ENCODE measurements at places on chromosomes 5 and 9.

- no peak for DNase-seq
Measured at GRCh38 chr5:29304545-29304944, 1888.9 kb upstream of the CDH6 start.

DNA sequence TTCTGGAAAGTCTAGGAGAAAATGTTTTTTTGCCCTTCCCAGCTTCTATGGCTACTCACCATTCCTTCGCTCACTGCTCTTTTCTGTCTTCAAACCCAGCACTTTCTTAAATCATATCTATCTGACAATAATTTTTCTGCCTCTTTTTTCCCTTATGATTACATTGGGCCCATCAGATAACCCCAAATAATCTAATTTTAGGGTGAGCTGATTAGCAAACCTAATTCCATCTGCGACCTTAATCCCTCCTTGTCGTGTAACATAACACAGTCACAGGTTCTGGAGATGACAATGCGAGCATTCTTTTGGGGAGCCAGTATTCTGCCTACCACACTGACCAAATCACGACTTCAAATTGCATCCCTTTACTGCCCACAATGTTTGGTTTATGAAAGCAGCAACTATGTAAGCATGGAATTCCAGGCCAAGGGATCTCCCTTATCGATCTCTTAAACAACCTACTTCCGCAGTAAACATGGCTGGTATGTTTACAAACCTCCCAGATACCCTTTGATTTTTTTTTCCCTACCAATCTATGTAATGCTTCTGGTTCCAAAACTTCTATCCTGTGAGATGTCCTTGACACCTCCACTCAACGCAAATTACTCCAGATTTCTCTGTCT lies 2122.2 kb downstream of the MAT2B start:
- no peak for DNase-seq

GRCh38 chr9:98488571-98489312 lies 220.0 kb downstream of the GABBR2 start:
- DNase-seq = no peak

DNA sequence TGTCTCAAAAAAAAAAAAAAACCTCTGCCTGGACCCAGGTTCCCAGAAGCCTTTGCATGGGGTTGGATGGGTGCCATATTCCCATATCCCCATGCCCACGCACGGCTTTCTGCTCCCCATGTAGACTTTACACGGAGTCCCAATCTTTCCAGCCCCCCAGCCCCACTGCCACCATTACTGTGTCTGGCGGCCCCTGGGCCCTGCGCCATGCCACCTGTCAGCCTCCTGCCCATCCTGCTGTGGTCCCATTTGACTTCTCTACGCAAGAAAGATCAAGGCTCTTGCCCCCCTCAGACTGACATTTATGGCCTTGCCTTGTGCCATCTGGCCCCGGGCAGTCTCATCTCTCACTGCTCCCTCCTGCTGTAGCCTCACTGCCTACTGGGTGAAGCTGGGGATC lies 6.5 kb upstream of the AK1 start:
- DNase-seq = no peak

DNA sequence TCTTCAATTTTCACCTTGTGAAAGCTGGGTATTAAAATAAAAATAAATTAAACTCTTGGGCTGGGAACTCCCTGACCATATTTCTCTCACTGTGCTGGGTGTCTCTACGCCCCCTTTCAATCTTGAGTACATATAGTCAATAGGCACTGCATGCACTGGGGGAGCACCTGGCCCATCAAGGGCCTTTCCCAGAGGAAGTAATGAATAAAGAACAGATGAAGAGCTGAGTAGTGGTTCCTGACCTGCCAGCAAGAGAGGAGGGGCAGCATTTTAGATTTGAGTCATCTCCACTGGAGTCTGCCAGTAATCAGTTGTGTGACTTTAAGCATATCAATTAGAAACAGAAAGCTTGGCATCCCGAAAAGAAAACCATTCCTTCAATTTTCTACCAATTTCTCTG lies 6.2 kb downstream of the MAPKAP1 start:
- DNase-seq = no peak

DNA sequence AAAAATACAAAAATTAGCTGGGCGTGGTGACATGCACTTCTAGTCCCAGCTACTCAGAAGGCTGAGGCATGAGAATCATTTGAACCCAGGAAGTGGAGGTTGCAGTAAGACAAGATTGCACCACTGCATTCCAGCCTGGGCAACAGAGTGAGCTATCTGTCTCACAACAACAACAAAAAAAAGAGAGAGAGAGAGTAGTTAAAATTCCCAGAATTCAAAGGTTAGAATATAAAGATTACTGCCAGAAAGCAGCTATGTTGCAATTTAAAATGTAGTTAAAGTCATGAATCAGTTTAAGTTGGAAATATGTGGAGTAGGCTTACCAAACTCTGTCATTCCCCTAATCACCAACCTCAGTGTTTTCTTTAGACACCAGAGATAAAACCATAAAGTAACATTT lies 58.7 kb upstream of the SUSD1 start:
- no peak for DNase-seq

DNA sequence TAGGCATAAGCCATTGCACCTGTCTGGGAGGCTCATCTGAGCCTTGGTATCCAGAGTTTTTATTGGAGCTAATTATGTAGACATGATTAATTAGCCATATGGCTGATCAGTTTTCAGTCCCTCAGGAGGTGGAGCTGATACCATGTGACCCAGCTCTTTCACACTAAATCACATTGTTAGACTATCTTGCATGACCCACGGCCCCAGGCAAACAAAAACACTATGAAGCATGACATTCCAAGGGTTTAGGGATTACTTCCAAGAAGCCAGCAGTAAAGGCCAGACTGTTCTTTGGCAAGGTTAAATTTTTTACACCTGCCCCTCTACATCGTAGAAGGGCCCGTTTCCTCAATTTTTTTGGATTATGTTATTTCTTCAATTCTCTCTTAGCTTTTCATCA lies 5.0 kb upstream of the C5orf24 start:
- no peak for DNase-seq

DNA sequence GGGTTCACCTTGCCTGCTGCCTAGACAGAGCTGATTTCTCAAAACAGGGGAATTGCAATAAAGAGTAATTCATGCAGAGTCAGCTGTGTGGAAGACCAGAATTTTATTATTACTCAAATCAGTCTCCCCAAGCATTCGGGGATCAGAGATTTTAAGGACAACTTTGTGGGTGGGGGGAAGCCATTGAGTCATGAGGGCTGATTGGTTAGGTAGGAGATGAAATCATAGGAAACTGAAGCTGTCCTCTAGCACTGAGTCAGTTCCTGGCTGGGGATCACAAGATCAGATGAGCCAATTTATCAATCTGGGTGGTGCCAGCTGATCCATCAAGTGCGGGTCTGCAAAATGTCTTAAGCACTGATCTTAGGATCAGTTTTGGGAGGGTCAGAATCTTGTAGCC lies 159.1 kb upstream of the MAP1B start:
- DNase-seq = no peak

DNA sequence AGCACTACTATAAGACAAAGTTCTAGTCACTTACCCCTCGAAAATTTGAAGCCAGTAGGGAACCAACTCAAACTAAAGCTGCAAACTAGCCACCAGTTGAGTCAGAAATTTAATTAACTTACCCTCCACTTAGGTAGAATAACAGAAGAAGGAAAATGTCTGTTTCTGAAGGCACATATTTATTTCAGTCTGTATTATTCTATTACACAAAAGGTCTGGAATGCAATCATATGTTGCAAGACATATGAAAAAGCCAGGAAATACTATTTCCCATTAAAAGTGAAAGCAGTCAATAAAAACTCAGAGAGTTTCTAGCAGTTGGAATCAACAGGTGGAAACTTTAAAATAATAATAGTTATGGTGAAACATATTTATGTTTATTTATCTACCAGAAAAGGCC lies 79.2 kb upstream of the SLCO4C1 start:
- no peak for DNase-seq

GRCh38 chr5:141717043-141717442 lies 35.0 kb upstream of the ARAP3 start:
- DNase-seq = no peak

DNA sequence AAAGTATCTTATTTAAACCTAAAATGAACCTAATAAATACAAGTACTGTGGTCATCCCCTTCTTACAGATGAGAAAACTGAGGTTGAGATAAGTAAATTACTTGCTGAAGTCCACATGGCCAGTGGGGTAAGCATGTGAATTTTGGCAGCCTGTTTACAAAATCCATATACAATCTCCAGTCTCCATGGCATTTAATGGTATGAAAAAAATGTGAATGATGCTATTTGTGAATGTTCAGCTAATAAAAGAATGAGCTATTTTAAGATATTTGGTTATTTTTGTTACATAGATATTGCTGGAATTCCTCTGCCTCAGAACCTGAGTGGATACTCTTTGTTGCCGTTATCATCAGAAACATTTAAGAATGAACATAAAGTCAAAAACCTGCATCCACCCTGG lies 19.3 kb upstream of the GPR150 start:
- DNase-seq = no peak

GRCh38 chr9:123861756-123862120 lies 68.2 kb downstream of the DENND1A start:
- DNase-seq = no peak

GRCh38 chr5:179124853-179125788 lies 64.9 kb downstream of the ZNF354C start:
- DNase-seq = no peak

DNA sequence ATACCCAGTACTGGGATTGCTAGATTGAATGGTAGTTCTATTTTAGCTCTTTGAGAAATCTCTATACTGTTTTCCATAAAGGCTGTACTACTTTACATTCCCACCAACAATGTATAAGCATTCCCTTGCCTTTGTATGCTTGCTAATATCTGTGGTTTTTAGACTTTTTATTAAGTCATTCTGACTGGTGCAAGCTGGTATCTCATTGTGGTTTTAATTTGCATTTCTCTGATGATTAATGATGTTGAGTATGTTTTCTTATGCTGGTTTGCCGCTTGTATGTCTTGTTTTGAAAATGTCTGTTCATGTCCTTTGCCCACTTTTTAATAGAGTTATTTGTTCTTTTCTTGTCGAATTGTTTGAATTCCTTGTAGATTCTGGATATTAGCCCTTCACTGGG lies 512.7 kb upstream of the PAPPA start:
- no peak for DNase-seq

All from neuronal stem cell (in vitro differentiated cells).